ENCODE measurements at places on chromosomes 11 and 22.

DNA sequence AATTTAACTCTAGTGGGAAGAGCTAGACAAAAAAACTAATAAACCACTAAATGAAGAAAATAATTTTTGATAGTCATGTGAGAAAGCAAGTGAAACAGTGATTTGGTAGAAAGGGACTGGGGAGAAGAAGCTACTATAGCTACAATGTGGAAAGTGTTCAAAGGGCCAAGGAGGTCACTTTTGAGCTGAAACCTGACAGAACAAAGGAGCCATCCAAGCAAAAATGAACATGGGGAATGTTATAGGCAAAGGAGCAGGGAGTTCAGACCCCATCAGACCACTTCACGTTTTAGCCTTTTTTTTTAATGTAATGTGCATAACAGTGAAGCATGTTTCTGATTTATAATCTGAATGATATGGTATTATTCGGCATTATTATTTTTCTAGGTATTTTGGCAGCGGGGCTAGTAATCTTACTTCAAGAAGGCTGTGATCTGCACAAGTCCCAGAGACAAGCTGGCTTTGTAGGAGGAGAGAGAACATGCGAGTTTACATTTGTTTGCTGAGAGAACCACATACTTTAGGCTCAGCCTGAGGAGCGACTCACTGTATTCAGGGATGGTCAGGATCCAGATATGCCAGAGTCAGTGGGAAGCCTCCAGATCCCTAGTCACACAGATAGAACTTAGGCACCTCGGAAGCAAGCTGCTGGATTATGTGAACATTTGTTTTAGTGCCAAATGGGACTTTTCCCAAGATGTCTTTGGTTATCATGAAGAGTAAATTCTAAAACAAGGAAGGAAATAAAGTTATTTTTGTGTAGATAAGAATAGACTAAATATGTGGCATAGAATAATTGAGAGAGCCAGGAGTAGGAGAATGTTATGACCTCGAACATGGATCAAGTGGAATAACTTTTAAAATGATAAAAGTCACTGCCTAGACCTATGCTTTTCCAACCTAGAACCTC, 118.6 kb downstream of the TRIM44 start:
- no peak for DNase-seq

- DNase-seq: no peak
Observed at GRCh38 chr11:87871056-87871455, 304.2 kb downstream of the RAB38 start.

GRCh38 chr22:37316875-37317371, 34.6 kb downstream of the CYTH4 start:
- peak; percentile 71 for DNase-seq

DNA sequence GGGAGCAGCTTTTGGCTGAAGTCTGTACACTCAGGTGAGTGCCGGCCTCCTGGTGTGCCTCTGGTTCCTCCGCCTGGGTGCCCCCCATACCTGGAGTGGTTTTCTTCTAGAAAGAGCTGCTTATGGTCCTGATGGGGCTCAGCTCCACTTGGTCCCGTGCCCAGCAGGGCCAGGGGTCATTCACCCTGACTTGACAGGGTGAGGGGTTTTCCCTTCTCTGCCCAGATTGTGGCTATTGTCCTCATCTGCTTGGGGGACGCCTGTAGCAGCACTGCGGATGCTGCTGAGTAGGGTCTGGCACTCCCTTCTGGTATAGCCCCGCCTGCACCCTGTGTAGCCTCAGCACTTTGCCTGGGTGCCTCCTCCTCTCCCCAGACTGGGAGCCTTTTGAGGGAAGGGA, 8.2 kb downstream of the OMP start:
- no peak for DNase-seq

DNA sequence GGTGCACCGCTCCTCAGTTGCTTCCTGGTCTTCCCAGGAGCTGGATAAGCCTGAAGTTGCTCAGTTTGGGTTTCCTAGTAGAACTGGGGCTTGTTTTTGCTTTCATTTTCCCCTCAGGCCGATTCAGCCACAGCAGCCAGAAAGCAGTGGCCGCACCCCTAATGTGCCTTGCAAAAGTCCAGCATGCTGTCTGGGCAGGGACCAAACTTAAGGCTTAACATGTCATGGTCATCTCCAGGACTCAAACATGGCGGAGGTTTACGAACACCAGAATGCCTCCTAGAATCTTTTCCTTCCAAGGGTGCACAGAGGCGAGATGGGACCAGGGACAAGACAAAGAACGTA, 2.5 kb downstream of the GNG3 start:
- no peak for DNase-seq

GRCh38 chr11:113773092-113773415, 438 bp downstream of the ZW10 start:
- no peak for DNase-seq

DNA sequence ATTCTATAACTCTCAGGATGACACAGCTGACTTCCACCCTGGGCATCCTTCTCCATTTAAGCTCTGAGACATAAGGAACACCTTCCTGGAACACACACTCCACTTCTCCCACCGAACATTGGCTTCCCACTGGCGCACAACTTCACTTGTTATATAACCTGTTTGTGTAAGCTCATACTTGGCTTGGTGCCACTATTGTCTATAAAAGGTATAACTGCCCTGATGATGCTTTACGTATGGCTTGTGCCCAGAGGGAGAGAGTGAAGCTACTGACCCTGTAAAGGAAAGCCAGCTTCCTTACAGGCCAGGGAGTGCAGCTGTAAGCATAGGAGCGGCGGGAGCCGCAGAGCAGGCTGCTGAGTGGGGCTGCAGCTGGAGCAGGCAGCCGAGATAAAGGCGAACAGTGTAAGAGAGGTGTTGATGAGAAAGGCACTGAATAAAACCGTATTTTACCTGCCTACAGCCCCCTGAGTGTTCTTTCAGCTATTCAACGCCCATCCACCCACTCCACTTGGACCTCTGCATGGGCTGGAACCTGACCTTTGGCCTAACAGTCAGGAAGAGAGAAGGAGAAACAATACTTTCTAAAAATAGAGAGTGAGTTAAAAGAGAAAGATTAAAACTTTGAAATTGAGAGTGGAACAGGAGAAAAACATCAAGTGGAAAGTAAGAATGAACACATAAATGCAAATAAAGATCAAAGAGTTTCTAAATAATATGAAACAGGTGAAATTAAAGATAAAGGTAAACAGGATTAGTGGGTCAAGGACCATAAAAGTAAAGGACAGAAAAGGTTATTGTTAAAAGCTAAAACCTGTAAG, 252.1 kb upstream of the ARHGAP42 start:
- DNase-seq: no peak

- no peak for DNase-seq
Observed at GRCh38 chr11:105054723-105055493, 9.8 kb upstream of the CARD16 start.

GRCh38 chr11:102653744-102654291, 28.7 kb upstream of the MMP20 start:
- no peak for DNase-seq

DNA sequence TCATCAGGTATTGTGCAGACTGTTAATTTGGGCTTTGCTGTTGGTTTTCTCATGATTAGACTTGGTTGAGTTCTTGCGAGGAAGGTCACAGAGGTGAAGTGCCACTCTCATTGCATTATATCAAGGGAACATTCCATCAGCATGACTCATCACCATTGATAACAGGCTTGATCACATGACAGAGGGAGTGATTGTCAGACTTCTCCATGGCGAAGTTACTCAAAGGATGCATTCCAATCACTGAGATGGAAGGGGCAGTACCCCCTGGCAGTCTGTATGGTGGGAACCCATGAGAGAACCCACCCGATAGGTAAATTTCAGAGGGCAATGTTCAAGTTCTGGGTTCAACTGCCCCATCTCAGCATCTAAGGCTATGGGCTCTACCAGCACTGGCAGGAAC, 19.4 kb upstream of the P2RY2 start:
- DNase-seq: peak; percentile 67

GRCh38 chr11:10454878-10455631, at the start of gene AMPD3:
TSS of gene AMPD3 (plus strand) at chr11:10455264. CDS start at chr11:10461520, 6,256 bp downstream.
- no peak for DNase-seq

- DNase-seq: no peak
Observed at GRCh38 chr11:94557421-94557820, 9.7 kb upstream of the PIWIL4 start.

DNA sequence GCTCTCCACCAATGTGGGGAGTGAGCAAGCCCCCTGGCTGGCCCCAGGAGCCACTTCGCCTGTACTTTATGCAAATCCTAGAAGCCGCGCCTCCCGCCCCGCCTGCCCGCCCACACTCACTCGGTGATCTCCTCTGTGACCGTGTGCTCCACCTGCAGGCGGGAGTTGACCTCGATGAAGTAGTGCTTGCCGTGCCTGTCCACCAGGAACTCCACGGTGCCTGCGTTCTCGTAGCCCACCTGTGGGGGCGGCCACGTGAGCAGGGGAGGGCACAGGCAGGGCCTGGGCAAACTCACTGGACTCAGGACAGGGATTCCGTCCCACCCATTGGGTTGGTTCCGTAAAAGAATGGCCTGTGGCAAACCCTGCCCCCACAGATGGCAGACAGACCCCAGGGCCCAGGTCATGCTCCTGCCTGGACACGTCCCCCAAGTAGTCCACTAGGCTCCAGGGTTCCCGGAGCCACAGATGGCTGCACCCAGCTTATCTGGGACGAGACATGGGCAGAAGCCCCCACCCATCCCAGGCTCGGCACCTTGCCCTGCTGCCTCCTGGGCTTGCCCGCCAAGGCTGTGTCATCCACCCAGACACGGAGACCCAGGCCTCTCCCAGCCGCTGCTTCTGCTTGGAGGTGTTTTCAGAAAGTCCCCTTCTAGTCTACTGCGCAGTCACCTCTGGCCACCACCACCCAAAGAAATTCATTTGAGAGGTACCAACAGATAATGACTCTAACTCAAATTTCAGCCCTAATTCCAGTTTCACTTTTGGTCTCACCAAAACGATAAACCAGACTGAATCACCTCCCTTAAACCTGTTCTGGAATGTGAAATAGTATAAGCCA, 12.1 kb downstream of the LRFN4 start:
- DNase-seq: no peak

- DNase-seq: no peak
Observed at GRCh38 chr11:8581300-8581699, 12.7 kb downstream of the STK33 start.

- DNase-seq: no peak
Observed at GRCh38 chr11:85922367-85922766, 67.2 kb downstream of the CCDC83 start.

- no peak for DNase-seq
Observed at GRCh38 chr11:10920875-10921274, 63.0 kb upstream of the ZBED5 start.

- no peak for DNase-seq
Observed at GRCh38 chr11:12727563-12728211, 53.5 kb downstream of the TEAD1 start.

GRCh38 chr11:81030186-81030585, 1589.4 kb upstream of the TENM4 start:
- no peak for DNase-seq

GRCh38 chr11:47689480-47689879, 25.7 kb downstream of the AGBL2 start:
- no peak for DNase-seq

GRCh38 chr11:128548649-128549255, 38.6 kb downstream of the ETS1 start:
- no peak for DNase-seq

GRCh38 chr11:79466411-79466810, 25.6 kb upstream of the TENM4 start:
- no peak for DNase-seq

DNA sequence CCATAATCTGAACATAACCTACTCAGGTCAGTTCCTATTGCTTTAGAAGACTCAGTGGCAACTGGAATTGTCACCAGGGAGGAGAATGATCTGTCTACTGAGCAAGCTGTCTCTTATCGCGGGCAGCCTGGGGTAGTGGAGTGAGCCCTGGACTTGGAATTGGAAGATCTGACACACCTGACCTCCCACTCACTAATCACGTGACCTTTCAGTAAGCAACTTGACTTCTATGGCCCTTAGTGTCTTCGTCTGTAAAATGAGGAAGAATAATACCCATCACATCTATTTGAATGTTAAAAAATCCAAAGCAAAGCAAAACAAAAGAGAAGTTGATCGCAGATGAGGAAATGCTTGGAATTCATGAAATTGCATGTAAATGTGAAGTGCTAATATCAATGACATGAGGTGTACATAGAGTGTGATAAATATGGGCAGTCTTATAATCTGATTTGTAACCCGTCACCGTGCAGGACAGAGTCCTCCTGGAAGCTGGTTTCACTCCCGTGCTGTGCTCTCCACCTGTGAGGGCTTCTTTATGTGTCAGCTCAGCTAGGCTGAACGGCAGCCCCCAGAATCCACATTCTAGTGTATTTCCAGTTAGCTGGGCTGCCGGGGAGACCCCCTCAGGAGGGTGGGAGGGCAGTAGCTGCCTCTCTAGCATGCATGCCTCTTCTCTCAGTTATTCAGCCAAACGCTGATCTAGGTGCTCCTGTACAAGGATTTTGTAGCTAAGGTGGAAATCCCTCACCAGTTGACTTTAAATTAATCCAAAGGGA, 482.9 kb downstream of the OPCML start:
- DNase-seq: no peak

GRCh38 chr11:119845756-119846155, 116.8 kb upstream of the NECTIN1 start:
- no peak for DNase-seq

DNA sequence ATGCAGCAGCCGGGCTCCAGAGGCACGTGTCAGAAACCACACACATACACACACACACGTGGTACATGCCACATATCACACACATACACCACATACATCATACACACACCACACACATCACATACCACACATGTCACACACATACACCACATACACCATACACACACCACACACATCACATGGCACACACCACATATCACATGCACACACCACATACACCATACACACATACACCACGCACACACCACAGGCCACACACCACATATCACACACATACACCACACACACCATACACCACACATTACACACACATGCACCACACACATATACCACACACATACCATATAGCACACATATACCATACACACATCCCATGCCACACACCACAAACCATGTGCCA, 97.5 kb upstream of the PRR5 start:
- DNase-seq: no peak

- DNase-seq: no peak
Observed at GRCh38 chr11:123159183-123159857, 35.7 kb downstream of the CLMP start.

DNA sequence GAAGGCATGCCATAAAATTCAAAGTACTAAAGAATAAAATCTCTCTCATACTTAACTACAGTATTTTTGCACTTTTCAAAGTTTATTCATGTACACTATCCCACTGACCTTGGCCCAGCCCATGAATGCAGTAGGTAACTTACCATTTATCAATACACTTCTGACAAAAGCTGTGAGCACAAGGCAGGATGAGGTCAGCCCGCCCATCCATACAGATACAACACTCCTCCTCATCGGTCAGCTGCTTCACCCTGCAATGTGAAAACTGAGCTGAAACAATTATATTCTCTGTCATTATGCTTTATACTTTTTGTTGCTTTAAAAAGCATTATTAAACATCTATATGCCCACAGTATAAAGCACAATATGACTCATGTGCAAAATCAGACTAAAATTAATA, 22.1 kb downstream of the RNF141 start:
- no peak for DNase-seq

All from SW 1271 (cell line).